K562 (cell line): ENCODE measurements at places on chromosomes 12 and 14. TPM values are rescaled to one million over a fixed set of nuclear protein-coding genes. Genes with fewer than 3 reads are reported as not detected.

Gene GUCY2C
- total RNA-seq = not detected in 2 replicates

Gene MANSC4
- not detected in 2 replicates for total RNA-seq

- peak; percentile 85 for DNase-seq
Measured at GRCh38 chr14:21525962-21526671, at the start of gene SALL2. Gene SALL2, minus strand, starts transcription at chr14:21526346. Its CDS starts 219 bp downstream, at chr14:21526127.

DNA sequence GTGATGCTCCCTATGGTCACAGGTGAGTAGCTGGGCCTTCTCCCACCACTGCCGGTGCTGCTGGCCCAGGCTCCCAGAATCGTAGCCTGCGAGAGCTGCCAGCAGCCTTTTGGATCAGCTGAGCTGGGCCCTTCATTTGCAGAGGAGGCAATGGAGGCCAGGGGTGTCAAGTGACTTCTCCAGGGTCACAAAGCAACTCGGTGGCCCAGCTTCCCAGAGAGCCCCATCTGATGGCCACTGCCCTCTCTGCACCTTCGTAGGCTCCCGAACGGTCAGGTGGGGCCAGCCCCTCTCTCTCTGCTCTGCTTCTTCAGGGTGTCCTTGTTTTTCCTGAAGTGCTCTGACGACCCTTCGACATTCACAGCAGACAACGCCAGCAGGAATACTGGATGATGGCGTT is 4.6 kb downstream of the KRT80 start:
- no peak for DNase-seq

DNA sequence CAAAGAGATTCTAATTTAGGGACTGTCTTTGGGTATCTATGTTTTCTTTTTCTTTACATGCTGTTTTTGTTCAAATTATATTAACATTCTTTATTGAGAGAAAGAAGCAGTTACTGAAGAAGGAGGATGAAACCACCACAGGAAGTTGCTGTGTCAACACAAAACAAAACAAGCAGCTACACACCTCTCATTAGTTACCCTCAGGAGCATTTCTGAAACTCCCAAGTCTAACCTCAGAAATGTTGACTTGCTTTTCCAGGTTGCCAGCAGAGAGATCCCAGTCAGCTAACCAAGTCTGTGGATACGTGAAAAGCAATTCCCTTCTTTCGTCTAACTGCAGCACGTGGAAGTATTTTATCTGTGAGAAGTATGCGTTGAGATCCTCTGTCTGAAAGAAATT is 33.5 kb downstream of the CLEC1A start:
- no peak for DNase-seq

GRCh38 chr12:8780389-8780788 is 42.0 kb upstream of the A2ML1 start:
- peak; percentile 15 for DNase-seq
